Hippocampal formation (tissue), 2 donors: ENCODE measurements at places on chromosomes 3 and 15.

DNA sequence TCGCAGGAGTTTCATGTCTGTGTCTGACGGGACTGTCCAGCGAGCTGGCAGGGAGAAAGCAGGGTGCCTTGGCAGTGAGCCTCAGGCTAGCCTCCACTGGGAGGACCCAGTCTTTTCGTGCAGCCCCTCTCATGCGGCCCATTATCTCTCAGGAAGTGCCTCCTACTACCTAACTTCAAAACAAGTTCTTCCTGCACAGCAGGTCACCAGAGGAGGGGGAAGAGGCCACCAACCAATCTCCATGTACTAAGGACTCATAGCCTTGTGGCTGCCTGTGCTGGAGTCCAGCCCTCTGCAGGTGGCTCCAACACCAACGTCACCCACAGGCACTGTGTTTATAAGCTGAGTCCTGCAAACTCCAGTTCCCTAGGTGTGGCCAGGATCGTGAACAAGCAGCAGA is 4.8 kb downstream of the VIPR1 start:
- no peak for DNase-seq

GRCh38 chr3:89312141-89312540 is 204.7 kb downstream of the EPHA3 start:
- no peak for DNase-seq

GRCh38 chr3:189659571-189659970 is 28.4 kb downstream of the TP63 start:
- no peak for DNase-seq

DNA sequence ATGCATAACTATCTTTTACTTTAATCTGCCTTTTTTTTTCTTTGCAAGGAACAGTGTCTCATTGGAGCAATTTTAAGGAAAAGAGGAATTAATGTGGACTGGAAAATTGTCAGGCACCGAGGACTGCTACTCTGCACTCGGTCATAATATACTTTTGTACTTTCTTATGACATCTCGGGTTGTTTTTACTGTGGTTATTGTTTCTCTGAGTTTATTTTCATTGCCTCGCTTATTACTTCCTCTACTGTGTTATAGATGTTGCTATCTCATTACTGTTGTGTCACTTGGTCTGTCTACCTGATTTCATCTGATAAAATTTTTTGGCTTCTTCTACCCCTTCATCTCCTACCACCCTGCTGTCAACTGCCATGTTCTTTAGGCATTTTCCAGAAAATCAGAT is 213.5 kb upstream of the POU1F1 start:
- DNase-seq: no peak

GRCh38 chr3:83946049-83946448 is 1012.7 kb upstream of the CADM2 start:
- DNase-seq: no peak

DNA sequence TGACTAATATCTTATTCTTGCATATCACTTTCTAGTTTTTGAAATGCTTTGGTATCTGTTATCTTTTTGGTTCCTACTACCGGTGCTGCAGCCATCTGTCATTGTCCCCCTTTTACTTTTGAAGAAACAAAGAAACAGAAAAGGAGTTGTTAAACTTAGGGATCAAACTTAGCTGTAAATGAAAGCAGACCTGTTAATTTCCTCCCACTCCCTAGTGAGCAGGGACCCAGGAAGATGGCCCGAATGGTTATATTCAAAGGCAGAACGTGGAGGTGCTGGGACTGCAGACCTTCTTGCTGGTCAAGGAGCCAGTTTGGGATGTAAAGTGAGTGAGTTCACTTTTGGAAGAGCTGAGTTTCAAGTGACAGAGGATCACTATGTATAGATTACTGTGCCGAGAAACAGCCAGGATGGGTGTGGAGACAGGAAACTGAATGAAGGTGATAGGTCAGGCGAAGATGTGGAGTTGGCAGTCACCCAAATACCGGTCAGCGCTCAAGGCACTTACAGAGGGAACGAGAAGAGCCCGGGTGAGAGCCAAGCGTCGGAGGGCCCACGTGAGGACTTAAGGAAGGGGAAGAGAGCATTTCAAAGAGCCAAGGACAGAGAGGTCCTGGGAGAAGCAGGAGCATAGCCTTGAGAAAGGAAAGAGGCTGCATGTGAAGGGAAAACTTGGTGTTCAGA is 20.1 kb downstream of the KBTBD8 start:
- DNase-seq: no peak

- no peak for DNase-seq
Measured at GRCh38 chr15:79092382-79092781, 1.8 kb upstream of the RASGRF1 start.

GRCh38 chr3:148950806-148951205 is 40.5 kb upstream of the GYG1 start:
- DNase-seq: no peak

- DNase-seq: no peak
Measured at GRCh38 chr3:170632780-170633179, 46.9 kb upstream of the SLC7A14 start.

DNA sequence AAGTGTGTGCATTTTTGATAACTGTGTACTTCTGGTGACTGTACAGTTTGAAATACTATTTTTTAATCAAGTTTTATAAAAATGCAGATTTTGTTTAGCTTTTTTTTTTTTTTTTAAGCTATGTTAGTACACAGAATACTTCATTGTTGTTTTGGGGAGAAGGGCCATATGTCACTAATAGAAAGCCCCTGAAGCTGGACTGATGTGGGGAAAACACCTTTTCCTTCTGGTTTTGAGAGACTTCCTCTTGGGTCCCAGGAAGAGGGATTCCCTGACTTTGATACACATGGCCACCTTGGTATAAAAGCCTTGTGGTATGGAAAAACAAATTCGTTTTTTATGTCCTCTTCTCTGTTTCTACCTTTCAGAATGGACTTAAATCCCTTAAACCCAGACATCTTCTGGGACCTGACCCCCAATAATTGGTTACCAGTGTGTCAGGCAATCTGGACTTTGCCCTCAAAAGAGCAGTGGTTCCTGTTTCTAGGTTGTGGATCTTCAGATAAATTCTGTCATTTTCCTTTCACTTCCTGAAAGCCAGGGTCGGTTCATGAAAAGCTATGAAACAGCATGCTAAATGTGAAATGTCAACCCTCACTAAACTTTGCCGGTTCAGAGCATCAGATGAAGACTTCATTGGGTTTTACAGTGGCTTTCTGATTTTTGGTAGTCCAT is 31.1 kb upstream of the BLOC1S6 start:
- no peak for DNase-seq

DNA sequence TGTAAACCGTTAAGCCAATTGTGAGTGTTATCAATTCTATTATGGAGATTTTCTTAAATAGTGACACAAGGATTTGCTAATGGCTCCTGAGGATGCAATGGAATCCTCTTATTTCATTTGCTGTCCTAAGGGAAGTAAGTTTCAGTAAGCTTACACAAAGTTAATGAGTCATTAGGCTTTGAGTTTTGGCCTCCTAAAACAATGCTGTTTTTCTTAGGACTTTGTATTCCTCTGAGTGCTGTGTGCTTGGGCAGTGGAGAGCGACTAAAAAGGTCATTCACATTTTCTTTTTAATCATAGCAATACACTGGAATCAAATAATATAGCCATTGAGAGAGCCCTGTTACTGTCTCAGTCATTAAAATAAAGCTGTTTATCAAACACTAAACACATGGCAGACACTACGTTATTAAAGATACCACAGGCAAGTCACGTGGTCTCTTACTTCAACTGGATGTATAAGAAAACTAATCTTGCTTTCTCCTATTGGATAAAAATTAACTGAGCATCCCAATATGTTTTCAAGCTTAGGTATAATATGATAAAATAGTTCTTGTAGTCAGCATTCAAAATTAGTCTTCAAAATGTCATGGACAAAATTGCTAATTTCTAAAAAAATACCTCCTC is 290.8 kb downstream of the NLGN1 start:
- no peak for DNase-seq

DNA sequence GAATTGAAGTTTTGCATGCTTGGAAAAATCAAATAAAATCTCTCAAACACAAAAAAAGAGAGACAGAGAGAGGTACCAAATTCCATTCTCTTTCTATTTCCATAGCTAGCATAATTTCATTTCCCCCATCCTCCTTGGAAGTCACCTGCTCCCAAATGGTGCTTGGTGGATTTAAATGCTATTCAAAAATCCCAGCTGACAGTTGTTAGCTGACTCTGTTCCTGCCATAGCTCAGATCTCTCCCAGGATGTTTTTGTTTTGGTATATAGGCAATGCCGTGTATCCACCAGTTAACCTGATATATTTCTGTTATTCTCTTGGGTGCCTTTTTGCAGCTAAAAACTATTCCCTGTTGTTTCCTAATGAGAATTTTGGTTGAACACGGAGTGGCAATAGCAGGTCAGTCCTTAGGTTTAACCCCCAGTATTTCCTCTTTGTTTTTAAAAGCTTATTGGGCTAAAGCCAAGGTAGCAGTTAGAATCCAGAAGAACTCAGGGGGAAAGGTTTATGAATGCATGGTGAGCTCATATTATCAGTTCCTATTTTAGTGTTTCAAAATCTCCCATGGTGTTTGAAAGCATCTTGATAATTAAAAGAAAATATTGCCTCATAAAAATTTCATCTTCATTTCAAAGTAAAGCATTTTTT is 240.0 kb upstream of the GBE1 start:
- no peak for DNase-seq

- DNase-seq: no peak
Measured at GRCh38 chr3:144390786-144391185, 419.2 kb downstream of the DIPK2A start.

DNA sequence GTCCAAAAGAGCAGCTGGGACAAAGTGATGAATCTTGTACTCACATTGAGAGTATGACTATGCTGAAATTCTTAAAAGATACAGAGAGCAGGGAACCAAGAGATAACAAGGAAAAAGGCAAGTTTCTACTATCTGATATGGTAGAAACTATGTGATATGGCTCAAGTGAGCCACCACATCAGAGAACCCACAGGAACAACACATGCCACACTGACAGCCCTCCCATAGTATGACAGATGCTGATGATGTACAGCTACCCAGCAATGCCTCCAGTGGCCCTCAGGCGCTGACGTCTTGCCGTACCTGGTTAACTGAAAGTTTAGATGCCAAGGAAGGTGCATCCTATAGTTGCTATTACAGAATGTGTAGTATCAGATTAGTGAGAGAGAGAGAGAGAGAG is 42.4 kb downstream of the CHAC1 start:
- no peak for DNase-seq

DNA sequence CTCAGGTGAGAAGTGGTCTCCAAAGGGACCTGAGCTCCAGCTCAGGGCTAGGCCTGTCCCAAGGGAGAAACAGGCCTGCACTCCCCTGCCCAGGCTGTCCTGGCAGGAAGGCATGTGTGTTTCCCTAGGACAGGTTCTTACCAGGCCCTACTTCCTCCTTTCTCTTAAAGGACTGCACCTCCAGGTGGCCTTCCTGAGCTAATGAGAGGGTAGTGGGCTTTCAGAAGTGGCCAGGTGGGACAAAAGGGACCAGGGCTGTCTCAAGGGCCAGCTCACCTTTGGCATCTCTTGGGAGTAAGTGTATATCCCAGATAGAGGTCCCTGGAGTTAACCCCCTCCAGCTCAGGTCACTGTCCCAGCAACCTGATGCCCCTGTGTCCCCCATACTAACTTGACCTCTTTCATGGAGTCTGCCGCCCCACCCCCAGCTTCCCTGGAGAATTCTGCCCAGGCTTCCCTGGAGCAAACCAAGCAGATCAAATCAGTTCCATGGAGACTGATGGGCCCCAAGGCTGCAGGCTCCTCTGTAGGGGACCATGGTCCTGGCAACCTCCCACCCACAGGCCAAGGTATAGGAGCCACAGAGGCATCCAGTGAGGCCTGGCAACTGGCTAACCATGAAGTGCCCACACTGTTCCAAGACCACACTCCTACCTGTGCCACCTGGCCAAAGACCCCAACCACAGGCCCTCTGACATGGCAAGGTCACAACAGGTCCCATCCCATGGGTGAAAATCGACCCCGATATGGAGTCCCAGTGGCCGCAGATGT is 67.6 kb downstream of the ZNF445 start:
- DNase-seq: no peak

DNA sequence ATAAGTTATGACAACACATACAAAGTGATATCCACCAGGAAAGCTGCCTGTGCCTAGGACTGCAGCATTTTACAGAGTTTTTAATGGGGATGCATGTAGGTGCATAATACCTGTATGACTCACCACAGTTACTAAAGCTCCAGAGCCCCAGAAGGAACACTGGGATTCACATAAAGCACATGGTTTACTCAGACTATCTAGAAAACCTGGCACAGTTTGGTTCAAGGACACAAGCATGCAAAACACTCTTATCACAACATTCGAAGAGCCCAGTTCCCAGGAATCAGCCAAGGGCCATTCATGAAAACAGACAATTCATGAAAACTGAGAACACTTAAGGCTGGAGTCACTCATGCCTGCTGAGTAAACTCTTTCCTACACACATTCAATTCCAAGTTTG is 261.0 kb downstream of the PYDC2 start:
- no peak for DNase-seq

DNA sequence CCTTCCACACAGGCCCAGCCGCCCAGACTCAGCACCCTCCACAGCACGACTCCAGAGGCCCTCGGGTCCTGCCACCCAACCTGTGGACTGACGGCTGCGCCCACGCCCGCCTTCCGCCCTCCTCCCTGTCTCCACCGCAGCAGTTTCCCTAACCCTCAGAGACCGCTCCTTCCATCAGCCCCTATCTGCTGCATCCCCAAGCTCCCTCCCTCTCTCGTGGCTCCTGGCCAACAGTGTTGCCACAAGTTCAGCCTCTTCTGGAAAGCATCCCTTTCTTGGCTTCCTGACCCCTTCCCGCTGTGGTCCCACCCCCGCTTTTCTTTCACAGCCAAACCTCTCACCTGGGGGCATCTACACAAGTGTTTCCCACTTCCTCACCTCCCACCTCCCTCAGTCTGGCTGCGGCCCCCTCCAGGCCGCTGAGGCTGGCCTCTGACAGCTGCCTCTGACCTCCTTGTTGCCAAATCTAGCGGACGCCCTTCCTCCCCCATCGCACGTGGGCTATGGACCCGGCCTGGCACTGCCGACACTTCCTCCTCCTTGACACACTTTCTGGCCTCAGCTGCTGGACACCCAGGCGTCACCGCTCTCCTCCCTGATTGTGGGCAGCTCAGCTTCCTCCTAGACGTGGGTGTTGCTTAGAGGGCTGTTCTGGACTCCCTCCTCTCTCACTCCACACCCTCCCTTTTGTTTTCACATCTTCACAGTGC is 168.8 kb upstream of the TLE3 start:
- peak; percentile 61 for DNase-seq

DNA sequence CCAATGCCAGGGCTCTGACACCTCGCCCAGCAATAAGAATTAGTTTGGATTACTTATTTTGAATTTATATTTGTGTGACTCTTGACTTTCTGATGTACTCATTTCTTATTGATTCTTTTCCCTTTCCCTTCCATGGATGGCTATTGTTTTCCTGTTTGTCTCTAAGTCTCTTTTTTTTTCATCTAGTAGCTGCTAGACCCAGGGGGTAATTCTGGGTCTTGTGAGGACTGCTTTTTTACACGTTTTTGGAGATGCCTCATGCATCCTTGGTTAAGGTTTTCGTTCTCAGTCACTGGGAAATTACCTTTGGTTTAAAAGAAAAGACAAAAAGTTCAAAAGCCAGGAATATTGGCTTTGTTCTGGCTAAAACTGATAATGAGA is 70.2 kb upstream of the STRIT1 start:
- DNase-seq: no peak
